ENCODE measurements at places on chromosomes 4 and X.
A peak's percentile ranks its signal among the peaks of the same experiment; 100 is the strongest.

GRCh38 chr4:82044141-82044993, 329.4 kb downstream of the HNRNPD start:
- DNase-seq: no peak

GRCh38 chrX:66756717-66757116, 117.8 kb upstream of the EDA2R start:
- no peak for DNase-seq

GRCh38 chrX:42825201-42825600, 47.2 kb upstream of the PPP1R2C start:
- DNase-seq: no peak

GRCh38 chrX:9144701-9145241, 110.8 kb upstream of the FAM9B start:
- no peak for DNase-seq

DNA sequence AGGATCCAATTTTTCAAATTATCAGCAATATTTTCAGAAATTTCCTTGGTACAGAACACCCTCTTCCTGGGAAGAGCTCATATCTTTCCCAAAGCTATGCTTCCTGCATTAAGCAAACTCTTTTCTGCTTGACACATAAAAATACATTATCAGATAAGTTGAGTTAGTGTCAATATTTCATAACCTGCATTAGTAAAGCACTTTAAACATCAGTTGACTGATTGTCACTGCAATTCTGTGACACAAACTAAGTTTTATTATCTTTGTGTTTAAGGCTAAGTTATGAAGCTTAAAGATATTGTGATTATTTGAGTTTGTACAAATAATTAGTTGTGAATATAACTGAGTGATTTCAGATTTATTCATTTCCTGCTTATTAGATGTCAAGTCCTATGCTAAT, 1045.4 kb upstream of the GRID2 start:
- no peak for DNase-seq

DNA sequence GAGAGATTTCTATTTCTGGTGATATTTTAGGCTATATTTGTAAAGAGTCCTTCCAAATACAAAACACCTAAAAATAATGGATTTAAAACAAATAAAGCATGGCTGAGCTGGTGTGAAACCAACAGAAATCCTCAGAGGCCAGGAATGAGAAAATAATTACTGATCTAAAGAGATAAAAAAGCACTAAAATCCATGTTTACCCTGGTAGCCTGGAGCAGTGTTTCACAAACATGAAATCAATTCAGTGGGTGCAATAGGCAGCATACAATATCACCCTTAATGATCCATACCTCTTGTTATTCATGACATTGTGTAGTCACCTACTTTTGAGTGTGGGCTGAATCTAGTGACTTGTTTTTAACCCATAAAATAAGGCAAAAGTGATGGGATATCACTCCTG, 14.6 kb downstream of the PFKFB1 start:
- DNase-seq: no peak

DNA sequence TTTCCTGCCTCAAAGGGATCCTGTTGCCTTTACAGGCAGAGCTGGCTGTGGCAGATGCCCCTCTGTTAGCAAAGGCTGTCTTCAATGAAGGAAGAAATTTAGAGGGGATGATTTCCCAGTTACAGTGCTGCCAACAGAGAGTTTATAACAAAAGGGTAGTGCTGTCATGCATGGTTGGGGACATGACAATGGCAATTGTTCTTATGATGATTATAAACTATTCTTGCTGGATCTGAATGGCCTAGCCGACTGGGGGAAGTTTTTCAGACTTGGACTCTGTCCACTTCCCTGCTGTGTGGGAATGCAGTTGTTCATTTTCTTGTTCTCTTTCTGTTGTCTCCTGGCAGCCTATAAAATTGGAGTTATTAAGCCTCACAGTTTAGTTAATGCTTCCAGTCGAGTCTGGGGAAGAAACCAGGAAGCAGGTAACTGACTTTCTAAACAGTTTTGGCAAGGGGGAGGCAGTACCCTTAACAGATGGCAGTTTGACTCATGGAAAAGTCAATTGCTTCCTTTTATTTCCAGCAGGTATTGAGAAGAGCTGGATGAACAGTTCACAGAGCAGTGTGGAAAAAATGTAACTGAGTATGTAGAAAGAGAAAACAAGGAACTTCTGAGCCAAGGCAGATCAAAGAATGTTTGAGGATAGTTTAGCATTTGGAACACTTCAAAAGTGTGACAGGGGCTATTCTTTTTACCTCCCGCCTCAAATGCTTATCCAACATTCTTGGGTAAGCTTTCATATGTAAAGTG, 582.6 kb downstream of the RAPGEF2 start:
- no peak for DNase-seq

DNA sequence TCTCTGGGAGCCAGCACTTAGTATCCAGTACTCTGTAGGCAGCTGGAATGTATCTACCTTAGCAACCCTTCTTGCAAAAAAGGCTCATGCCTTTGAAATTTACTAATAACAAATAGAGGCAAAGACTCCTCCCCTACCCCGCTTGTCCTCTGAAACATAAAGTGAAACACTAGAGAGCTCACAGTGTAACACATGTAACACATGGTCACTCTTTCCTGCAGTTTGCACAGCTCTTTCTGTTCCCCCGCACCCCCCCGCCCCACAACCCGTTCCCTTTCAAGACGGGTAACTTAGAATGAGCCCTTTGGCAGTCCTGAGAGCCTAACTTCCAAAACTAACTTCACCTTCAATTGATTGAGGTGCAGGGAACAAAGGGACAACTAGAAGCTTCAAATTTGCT, 6.0 kb upstream of the BCORL1 start:
- no peak for DNase-seq

- peak; percentile 15 for DNase-seq
Observed at GRCh38 chrX:47218920-47219815, 687 bp downstream of the CDK16 start.

- no peak for DNase-seq
Observed at GRCh38 chr4:152698089-152698499, 18.3 kb upstream of the TMEM154 start.

GRCh38 chr4:139768896-139769295, 103.3 kb downstream of the MGST2 start:
- no peak for DNase-seq

- no peak for DNase-seq
Observed at GRCh38 chrX:66046612-66047235, 6.8 kb upstream of the VSIG4 start.

- DNase-seq: no peak
Observed at GRCh38 chr4:98470366-98470765, 188.0 kb downstream of the TSPAN5 start.

- no peak for DNase-seq
Observed at GRCh38 chr4:111778543-111778942, 366.7 kb upstream of the FAM241A start.

DNA sequence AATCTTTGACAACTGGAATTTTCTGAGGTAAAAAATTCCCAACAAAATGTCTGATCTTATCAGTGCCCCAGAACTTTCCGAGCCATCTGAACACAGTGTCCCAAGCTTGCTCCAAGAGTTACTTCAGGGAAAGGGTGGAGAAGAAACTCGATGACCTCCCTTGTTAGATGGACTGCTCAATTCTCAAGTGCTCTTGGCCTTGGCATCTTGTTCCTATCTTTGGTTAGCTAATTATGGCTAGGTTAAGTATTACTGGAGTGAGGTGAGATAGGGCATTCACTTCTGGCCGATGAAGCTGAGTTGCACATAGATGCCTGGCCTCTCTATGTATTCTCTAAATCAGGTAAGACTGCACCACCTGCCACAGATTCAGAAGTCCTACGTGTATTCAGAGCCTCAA, 9.1 kb upstream of the S100G start:
- DNase-seq: no peak

- no peak for DNase-seq
Observed at GRCh38 chr4:185031611-185032010, 13.3 kb downstream of the HELT start.
